Tracheal epithelial cell (primary cell): ENCODE measurements at places on chromosomes 6 and 20. TPM values are rescaled to one million over a fixed set of nuclear protein-coding genes. Genes with fewer than 3 reads are reported as not detected.

The PGBD1 gene
- total RNA-seq, result 2.8 and 3.6 TPM in 2 replicates

The SMIM28 gene
- not detected in 2 replicates for total RNA-seq

The NEDD9 gene
- total RNA-seq, result 1.9 and 34.2 TPM in 2 replicates

The STMN3 gene
- total RNA-seq, result 0.85 and 7.7 TPM in 2 replicates

The CST2 gene
- total RNA-seq, result not detected in 2 replicates

The DLK2 gene
- total RNA-seq, result 3.1 and 5.3 TPM in 2 replicates

The KCNS1 gene
- total RNA-seq, result 1.1 and 3.9 TPM in 2 replicates

The PDE7B gene
- 0.24 TPM in 1 of 2 replicates, not detected in the other for total RNA-seq

The MEI4 gene
- 0.24 TPM in 1 of 2 replicates, not detected in the other for total RNA-seq

The SNPH gene
- 2.6 and 3.4 TPM in 2 replicates for total RNA-seq

The PLN gene
- not detected in 2 replicates for total RNA-seq

The SF3B5 gene
- 81.7 and 101 TPM in 2 replicates for total RNA-seq

The DAAM2 gene
- total RNA-seq, result 0.24 TPM in 1 of 2 replicates, not detected in the other

The IMPG1 gene
- total RNA-seq, result not detected in 2 replicates

The RWDD1 gene
- 13.3 and 19.4 TPM in 2 replicates for total RNA-seq

The RPS10 gene
- total RNA-seq, result 4,851 and 7,268 TPM in 2 replicates

The TFAP2A gene
- total RNA-seq, result 7.7 and 11.9 TPM in 2 replicates

The GMEB2 gene
- 11.1 and 15.3 TPM in 2 replicates for total RNA-seq

The GSTA2 gene
- not detected in 2 replicates for total RNA-seq

The BPIFB3 gene
- not detected in 2 replicates for total RNA-seq

The SNAI1 gene
- not detected in 2 replicates for total RNA-seq

The THBS2 gene
- total RNA-seq, result 0.85 and 10.6 TPM in 2 replicates

The HLA-DOA gene
- total RNA-seq, result 0.24 TPM in 1 of 2 replicates, not detected in the other

The CHRNA4 gene
- not detected in 2 replicates for total RNA-seq

The CARMIL1 gene
- total RNA-seq, result 15.1 and 23.4 TPM in 2 replicates

The THEMIS gene
- under 0.01 TPM in 1 of 2 replicates, not detected in the other for total RNA-seq

The PMEPA1 gene
- 86.0 and 89.7 TPM in 2 replicates for total RNA-seq

The CPXM1 gene
- not detected in 2 replicates for total RNA-seq

The LCA5 gene
- 2.6 and 2.7 TPM in 2 replicates for total RNA-seq

The TAP1 gene
- 43.5 and 87.0 TPM in 2 replicates for total RNA-seq

The SERINC3 gene
- 99.0 and 119 TPM in 2 replicates for total RNA-seq

The AFG1L gene
- 4.5 and 5.5 TPM in 2 replicates for total RNA-seq

The TRERF1 gene
- 0.96 and 3.8 TPM in 2 replicates for total RNA-seq

The TRAPPC3L gene
- not detected in 2 replicates for total RNA-seq

The C4B gene
- total RNA-seq, result 1.2 and 2.3 TPM in 2 replicates

The C6orf163 gene
- 1.4 TPM in 1 of 2 replicates, not detected in the other for total RNA-seq

The HTR1E gene
- not detected in 2 replicates for total RNA-seq

The CCN5 gene
- total RNA-seq, result not detected in 2 replicates

The HNF4A gene
- total RNA-seq, result under 0.01 TPM in 1 of 2 replicates, not detected in the other

The GDAP1L1 gene
- not detected in 2 replicates for total RNA-seq

The BACH2 gene
- 1.1 and 1.9 TPM in 2 replicates for total RNA-seq

The CNPY3 gene
- 16.2 and 28.2 TPM in 2 replicates for total RNA-seq

The MCHR2 gene
- total RNA-seq, result not detected in 2 replicates

The POU5F1 gene
- 0.21 and 1.2 TPM in 2 replicates for total RNA-seq

The HLA-DMA gene
- total RNA-seq, result 1.2 and 1.5 TPM in 2 replicates

The BCKDHB gene
- 8.4 and 9.0 TPM in 2 replicates for total RNA-seq

The TBXT gene
- total RNA-seq, result not detected in 2 replicates

The NKX2-4 gene
- total RNA-seq, result not detected in 2 replicates

The C20orf202 gene
- not detected in 2 replicates for total RNA-seq

The TFAP2D gene
- not detected in 2 replicates for total RNA-seq

The MUC22 gene
- total RNA-seq, result not detected in 2 replicates

The FKBP1C gene
- total RNA-seq, result under 0.01 and 0.24 TPM in 2 replicates

The HLA-DQA2 gene
- not detected in 2 replicates for total RNA-seq

The FNDC11 gene
- total RNA-seq, result 0.85 and 3.1 TPM in 2 replicates

The PRR18 gene
- total RNA-seq, result under 0.01 TPM in 1 of 2 replicates, not detected in the other

The SLC52A3 gene
- 0.96 and 1.3 TPM in 2 replicates for total RNA-seq

The PRPH2 gene
- total RNA-seq, result not detected in 2 replicates

The C6orf141 gene
- 6.6 and 11.3 TPM in 2 replicates for total RNA-seq

The KIFC1 gene
- 0.85 and 5.3 TPM in 2 replicates for total RNA-seq
